Ureter (tissue), 1 donor: ENCODE measurements at places on chromosomes 7 and 10.

DNA sequence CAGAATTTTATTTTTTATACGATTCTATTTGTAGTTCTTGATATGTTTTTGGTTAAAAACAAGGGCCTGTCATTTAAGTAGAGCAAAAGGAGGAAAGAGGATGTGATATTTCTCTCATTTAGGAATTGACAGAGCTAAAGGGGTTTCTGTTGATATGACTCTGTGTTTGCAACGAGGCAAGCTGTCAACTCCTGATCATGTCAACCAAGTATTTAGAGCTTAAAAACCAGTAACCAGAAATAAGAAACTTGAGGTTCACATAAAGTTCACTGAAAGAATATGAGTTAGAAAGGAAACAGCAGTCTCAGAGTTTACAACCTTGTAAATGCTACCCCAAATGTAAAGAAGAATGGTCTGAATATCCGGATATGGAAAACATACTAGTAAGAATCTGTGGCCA, 434.2 kb downstream of the PARD3 start:
- DNase-seq, result no peak

DNA sequence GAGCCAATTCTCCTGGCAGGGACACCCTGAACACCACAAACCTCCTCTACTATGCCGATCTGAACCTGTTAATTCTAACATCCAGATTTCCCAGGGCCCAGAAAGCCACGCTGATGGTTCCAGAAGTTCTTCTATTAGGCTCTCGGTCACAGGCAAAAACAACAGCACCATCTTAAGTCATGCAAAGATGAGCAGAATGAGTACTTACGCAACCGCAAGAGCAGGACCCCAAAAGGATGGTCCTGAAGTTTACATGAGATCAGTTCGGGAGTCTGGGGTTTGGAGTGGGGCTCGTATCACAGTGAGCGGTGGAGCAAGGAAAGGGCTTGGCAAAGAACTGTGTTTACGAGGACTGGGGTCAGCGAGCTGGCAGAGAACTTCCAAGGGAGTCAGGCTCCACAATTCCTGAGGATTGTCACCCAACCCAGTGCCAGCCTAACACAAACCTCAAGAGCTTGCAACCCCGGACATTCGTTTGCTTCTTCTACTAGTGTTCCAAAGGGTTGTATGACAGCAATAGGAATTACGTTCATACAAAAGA, 532.6 kb downstream of the TNS3 start:
- no peak for DNase-seq

GRCh38 chr7:158094046-158094445, 493.6 kb downstream of the PTPRN2 start:
- DNase-seq, result no peak

DNA sequence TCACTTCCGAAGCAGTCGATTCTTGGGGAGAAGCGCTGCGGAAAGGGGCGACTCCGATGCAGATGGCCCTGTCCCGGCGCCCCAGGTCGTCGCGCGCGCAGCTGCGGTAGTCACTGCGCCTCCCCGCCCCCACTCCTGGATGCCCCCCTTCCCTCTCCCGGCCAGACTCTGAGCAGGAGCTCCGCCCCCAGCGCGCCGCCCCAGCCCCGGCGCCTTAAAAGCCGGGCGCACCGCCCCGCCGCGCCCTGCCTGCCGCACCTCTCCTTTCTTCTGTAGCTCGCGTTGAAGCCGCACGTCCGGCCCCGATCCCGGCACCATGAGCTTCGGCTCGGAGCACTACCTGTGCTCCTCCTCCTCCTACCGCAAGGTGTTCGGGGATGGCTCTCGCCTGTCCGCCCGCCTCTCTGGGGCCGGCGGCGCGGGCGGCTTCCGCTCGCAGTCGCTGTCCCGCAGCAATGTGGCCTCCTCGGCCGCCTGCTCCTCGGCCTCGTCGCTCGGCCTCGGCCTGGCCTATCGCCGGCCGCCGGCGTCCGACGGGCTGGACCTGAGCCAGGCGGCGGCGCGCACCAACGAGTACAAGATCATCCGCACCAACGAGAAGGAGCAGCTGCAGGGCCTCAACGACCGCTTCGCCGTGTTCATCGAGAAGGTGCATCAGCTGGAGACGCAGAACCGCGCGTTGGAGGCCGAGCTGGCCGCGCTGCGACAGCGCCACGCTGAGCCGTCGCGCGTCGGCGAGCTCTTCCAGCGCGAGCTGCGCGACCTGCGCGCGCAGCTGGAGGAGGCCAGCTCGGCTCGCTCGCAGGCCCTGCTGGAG, at the start of gene INA:
Gene INA, plus strand, starts transcription at position 243 of the 817 bp plus-strand sequence. Its CDS starts 74 bp downstream, at position 317.
- DNase-seq, result no peak

- no peak for DNase-seq
Measured at GRCh38 chr7:126790763-126791162, 462.0 kb downstream of the GRM8 start.

GRCh38 chr10:131997366-131998049, 15.8 kb upstream of the BNIP3 start:
- DNase-seq, result peak; percentile 92

DNA sequence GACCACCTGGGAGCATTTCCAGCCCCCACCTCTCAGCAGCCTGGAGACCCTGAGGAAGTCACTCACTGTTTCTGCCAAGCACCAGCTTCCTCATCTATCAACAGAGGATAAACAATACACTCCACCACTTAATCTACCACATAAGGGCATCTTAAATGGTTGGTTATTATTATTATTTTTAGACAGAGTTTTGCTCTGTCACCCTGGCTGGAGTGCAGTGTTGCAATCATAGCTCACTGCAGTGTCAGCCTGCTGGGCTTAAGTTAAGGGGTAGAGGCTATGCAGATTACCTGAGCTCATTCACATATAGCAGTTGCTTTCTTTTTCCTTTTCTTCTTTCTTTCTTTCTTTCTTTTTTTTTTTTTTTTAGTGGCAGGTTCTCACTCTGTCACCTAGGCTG, 59.5 kb upstream of the ELN start:
- no peak for DNase-seq

- no peak for DNase-seq
Measured at GRCh38 chr10:19993714-19994315, 177.6 kb downstream of the PLXDC2 start.

GRCh38 chr10:44193567-44194220, 191.2 kb downstream of the CXCL12 start:
- DNase-seq, result no peak

DNA sequence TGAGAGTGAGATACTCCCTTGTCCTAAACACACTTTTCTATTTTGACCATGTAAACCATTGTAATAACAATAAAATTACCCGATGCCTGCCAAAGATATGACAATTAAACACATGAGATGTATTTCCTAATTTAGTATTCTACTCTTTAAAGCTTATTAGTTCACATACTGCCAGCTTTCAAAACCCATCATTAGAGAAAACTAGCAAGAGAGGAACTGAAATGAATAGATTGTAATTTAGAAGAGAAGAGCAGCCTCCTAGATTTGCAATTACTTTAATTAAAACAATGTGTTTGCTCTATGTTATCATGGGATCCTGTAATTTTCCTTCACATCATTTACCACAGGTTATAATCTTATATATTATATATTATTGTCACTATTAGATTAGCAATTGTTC, 428.2 kb downstream of the THSD7A start:
- no peak for DNase-seq

DNA sequence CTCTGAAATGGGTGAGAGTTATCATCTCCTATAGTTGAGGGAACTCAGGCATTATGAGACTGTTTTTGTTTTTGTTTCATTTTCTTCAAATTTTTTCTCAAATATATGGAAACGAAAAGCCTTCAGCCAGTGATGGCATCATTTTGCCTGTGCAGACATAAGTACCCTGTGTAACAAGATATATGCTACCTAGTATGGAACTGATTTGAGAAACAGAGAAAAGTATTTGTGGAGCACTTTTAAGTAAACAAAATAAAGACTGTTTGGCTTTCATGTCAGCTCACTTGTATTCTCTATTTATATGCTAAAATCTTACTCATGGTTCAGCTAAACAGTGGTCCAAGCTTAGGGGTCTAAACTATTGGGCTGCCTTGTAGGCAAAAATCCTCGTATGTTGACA, 150.6 kb downstream of the WNT2 start:
- no peak for DNase-seq

DNA sequence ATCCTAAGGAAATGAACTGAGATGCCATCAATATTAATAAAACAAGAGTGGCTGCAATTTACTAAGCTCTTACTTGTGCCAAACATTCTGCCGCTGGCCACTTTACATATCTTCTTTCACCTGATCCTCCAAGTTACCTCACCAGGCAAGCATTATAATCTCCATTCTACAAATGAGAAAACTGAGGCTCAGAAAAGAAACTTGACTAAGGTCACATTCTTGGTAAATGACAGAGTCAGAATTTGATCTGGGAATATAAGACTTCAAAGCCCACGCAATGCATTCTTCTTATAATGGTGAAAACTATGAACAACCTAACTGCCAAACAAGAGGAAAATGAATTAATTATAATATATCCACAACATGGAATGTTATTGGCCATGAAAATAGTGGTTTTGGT, 46.1 kb upstream of the SMNDC1 start:
- DNase-seq, result no peak

- no peak for DNase-seq
Measured at GRCh38 chr7:134732728-134733127, 46.7 kb upstream of the CALD1 start.

DNA sequence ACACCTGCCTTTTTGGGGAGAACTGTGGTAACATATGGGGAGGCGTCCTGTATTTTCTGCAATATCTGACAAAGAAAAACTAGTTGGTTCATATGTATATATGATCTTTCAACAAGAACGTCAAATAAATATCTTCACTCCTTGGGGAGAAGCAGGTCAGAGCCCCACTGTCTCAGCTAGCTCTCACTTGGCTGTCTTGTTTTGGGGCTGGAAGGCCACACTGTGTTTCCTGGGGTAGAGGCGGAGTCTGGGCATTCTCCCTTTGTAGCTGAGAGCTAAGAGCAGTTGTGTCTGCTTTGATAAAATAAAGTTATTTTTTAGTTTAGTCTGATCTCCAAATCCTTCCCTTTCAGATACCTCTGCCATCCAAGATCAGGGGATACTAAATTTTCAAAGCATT, 83.9 kb upstream of the IGFBP3 start:
- no peak for DNase-seq

DNA sequence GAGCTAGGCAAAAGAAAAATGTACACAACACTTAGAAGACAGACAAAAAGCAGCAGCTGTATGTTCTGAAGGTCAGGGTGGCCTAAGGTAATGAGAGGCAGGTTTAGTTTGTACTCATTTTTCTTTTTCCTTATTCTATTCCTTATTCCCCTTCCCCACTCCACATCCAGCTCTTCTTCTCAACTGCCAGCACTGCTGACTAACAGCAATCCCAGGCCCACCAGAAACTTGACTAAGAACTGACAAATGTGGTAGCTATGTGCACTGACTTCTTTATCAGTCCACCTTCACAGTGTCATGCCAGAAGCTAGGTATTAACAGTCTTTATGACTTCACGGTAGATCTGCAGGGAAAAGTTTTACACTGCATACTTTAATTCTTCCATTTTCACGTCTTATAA, 6.1 kb downstream of the COPG2 start:
- DNase-seq, result no peak

GRCh38 chr7:107463139-107464078, 6.4 kb upstream of the GPR22 start:
- DNase-seq, result peak; percentile 61

- peak; percentile 47 for DNase-seq
Measured at GRCh38 chr7:51366930-51367613, 50.5 kb upstream of the COBL start.

- no peak for DNase-seq
Measured at GRCh38 chr10:112202561-112203241, 19.1 kb upstream of the GPAM start.

- DNase-seq, result no peak
Measured at GRCh38 chr7:22375359-22376048, 18.6 kb upstream of the RAPGEF5 start.

- no peak for DNase-seq
Measured at GRCh38 chr7:113945018-113945938, 26.5 kb upstream of the PPP1R3A start.

- DNase-seq, result no peak
Measured at GRCh38 chr7:84250452-84250851, 55.9 kb upstream of the SEMA3A start.

GRCh38 chr7:11638011-11638774, 193.8 kb downstream of the THSD7A start:
- DNase-seq, result no peak

DNA sequence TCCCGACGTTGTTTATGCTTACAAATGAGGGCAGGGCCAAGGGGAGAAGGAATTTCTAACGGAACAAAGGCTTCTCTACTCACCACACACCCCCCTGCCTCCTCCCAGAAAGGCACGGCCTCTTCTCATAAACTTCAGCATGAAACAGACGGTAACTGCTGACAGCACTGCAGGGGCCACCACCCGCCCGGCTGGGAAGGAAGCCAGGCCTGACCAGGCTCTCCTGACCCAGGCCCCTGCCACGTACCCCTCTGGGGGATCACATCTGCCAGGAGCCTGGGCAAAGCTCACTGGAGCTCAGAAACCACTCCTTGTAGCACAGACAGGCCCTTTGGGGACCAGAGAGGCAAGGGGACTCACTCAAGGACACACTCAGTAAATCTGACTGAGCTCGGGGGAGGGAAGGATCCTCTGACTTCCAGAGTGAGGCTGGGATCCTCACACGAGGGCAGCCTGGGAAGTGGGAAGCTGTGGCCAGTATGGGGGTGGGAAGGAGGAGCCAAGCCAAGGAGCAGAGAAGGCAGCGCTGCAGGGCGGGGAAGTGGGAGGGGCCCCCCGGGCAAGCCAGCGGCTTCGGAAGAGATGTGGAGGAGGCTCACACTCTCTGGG, 46.1 kb downstream of the ZCCHC24 start:
- peak; percentile 89 for DNase-seq

DNA sequence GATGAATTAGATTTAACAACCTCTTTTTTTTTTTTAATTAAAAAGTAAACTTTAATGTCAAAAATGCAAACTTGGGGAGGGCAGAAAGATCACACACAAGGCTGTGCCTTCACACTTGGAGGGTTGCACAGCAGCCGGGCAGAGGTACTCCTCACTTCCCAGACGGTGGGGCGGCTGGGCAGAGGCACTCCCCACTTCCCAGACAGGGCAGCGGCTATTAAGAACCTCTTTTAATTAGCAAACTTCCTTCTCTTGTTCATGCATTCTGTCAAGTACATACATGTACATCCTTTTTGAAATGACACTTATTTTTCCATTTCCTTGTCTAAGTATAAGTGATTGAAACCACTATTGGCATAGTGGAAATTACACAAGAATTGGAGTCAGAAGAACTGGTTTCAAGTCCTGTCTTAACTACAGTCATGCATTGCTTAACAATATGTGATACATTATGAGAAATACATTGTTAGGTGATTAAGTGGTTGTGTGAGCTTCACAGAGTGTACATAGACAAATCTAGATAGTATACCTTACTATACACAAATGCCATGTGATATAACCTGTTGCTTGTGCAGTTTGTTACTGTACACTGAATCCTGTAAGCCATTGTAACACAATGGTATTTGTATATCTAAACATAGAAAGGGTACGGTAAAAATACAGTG, 26.5 kb downstream of the BTRC start:
- no peak for DNase-seq

DNA sequence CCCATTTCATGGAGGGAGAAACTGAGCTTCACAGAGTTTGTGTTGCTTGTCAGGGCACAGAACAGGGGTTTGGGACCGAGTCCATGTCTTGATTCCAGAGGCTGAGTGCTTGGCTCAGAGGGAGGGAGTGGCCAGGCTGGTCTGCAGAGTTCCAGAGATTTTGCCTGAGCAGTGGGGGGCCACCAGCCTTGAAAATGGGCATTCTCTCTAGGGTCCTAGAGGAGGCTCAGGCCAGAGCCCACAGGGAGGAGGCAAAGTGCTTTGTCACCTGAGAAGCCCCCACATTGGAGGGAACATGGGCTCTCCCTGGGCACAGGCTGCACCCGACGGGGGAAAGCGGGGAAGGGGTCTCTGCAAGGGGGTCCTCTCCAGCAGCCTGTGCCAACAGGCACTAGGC, 51.5 kb downstream of the DOCK1 start:
- DNase-seq, result no peak

- no peak for DNase-seq
Measured at GRCh38 chr10:100683004-100683403, 62.4 kb upstream of the PAX2 start.
